Stimulated activated CD8-positive, alpha-beta memory T cell treated with anti-CD3 and anti-CD28 coated beads, Interleukin-4, amount 100 ng/mL, for 1 hour (primary cell): ENCODE measurements at places on chromosomes 7 and 10.

- DNase-seq: no peak
Measured at GRCh38 chr10:2208106-2208505, 470.8 kb upstream of the ADARB2 start.

DNA sequence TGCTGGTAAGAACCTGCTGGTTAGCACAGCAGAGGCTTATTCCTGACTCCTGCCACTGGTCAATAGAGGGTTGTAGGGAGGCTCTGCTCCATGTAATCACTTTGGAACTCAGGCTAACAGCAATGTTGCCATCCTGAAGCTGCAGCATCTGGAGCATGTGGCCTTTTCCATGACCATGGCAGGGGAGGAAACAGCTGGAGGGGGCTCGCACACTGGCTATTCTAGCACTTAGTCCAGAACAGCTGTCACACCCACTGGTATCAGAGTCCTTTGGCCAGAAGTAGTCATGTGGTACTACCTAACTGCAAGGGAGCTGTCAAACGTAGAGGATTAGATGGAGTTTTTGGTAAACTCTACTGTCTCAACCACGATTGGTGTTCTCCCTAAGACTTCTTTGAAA lies 450.0 kb downstream of the RPS24 start:
- no peak for DNase-seq

DNA sequence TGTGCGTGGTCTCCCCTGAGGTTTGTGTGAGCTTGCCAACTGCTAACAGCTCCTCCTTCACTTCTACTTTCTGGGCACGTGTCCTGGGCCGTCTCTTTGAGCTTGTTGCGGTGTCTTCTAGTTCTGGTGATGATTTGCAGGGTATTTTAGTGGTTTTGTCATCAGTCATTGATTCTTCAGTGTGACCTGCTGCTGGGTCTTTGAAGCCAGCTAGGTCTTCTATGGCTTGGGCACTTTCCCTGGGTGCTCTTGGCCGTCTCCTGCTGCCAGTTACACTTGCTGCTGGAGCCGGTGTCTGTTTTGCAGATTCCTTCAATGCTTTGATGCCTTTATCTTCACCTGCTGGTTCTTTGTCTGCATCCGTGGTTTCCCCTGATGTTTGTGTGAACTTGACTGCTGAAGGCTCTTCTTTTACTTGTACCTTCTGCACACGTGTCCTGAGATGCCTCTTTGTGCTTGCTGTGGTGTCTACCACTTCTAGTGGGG lies 23.0 kb downstream of the MKI67 start:
- no peak for DNase-seq

GRCh38 chr7:104296900-104297299 lies 31.5 kb upstream of the LHFPL3 start:
- DNase-seq: no peak

- DNase-seq: no peak
Measured at GRCh38 chr7:7944619-7945282, 23.8 kb upstream of the GLCCI1 start.

GRCh38 chr7:6057316-6058129 lies 26.3 kb downstream of the ANKRD61 start:
- DNase-seq: no peak

- no peak for DNase-seq
Measured at GRCh38 chr7:128859232-128860157, 3.2 kb upstream of the ATP6V1F start.
